ENCODE measurements at places on chromosomes 16 and 17.
A peak's percentile ranks its signal among the peaks of the same experiment; 100 is the strongest.

- DNase-seq = no peak
Observed at GRCh38 chr17:79976451-79976850, 59.2 kb downstream of the TBC1D16 start.

DNA sequence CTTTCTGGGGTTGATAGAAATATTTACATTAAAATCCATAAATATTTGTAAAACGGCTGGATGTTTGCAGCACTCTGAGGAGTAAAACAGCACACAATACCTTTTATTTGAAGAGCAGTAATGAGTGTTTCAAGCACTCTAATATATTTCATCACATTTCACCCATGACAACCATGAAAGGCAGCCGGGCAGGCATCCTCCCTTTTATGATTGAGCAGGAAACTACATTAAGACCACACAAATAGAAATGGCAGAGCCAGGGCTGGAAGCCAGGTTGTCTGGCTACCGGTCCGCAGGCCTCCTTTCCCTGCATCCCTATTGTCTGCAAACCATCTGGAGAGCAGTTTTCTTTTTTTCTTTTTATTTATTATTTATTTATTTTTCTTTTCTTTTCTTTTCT is 23.1 kb upstream of the GPRC5C start:
- DNase-seq = no peak

DNA sequence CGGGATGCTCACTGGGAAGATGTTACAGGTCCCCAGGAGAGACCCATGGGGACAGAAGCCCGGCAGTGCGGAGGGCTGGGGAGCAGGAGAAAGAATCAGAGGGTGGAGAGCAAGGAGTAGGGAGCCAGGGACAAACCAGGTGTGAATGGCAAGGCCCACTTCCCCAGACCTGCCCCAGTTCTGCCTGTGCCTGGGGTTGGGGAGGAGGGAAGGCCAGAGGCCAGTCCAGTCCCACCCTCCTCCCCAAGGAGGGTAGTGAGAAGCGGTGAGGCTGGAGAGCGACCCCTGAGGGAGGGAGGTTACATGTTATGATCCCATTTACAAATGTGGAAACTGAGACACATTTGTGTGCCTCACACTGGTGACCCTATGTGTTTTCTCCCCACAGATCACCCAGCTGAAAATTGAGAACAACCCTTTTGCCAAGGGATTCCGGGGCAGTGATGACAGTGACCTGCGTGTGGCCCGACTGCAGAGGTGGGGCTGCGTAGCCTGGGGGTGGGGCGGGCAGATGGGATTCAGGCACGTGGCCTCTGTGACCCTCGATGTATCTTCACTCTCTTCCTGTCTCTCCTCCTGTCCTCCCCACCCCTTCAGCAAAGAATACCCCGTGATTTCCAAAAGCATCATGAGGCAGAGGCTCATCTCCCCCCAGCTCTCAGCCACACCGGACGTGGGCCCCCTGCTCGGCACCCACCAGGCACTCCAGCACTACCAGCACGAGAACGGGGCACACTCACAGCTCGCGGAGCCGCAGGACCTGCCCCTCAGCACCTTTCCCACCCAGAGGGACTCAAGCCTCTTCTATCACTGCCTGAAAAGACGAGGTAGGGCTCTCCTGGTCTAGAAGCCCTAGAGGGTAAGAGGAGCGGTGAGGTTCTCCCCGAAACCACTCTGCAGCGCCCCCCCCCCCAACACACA is 27.5 kb downstream of the TBX4 start:
- no peak for DNase-seq

- no peak for DNase-seq
Observed at GRCh38 chr17:63250830-63251229, 195.3 kb downstream of the CYB561 start.

DNA sequence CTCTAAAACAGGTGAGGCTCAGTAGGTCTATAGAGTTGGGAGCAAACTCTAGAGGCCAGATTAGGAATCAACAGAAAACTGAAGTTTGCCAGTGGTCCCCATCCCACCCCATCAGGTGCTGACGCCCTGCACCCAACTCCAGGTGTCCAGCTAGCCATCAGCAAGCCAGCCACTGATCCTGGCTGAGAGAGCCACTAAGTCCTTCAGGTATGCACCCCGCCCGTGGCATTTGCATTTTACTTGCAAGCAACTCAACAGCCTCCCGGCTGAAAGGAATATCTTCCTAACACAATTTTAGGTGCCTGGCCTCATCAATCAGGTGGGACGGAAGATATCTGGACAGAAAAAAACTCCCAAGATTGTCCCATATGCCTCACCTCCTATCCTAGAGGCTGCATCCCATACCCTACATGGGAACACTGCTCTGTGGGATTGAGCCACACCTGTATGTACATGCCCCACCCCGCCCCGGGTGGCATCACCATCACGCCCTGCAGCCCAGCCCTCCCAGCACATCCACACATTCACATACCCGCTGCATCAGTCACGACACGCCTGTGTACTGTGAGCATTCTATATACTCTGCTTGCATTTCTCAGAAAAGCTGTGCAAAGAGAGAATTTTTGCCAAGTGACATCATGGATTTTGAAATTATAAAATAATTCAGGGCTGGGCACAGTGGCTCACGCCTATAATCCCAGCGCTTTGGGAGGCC is 8.3 kb downstream of the OTOP3 start:
- no peak for DNase-seq

GRCh38 chr17:7237761-7238419 is 1.4 kb downstream of the PHF23 start:
- peak; percentile 87 for DNase-seq

- DNase-seq = no peak
Observed at GRCh38 chr16:14121142-14121541, 50.0 kb downstream of the MRTFB start.

GRCh38 chr17:61720016-61720795 is 129.2 kb upstream of the NACA2 start:
- no peak for DNase-seq

GRCh38 chr16:54936979-54937670 is 6.5 kb downstream of the IRX5 start:
- no peak for DNase-seq

DNA sequence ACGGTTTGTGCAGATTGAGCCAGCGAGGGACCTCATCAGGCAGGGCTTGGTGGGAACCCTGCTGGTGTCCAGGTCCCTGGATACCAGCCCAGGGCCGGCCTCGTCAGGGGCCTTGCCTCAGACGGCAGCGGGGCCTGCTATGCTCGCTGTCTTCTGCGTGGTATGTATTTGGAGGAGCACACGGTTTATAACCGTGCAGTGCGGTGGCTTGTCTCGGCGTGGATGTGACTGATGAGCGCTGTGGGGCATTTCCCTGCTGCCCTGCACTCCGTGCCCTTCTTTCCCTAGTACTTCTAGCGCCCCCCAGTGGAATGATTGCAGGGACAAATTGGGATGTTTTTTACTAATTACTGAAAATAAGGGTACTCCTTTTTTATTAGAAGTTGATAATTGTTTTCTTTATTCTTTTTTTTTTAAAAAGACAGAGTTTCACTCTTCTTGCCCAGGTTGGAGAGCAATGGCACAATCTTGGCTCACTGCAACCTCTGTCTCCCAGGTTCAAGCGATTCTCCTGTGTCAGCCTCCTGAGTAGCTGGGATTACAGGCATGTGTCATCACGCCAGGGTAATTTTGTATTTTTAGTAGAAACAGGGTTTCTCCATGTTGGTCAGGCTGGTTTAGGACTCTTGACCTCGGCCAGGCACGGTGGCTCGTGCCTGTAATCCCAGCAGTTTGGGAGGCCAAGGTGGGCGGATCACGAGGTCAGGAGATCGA is 15.3 kb downstream of the TBCD start:
- DNase-seq = no peak

- DNase-seq = no peak
Observed at GRCh38 chr17:56870081-56870651, 36.2 kb downstream of the DGKE start.

DNA sequence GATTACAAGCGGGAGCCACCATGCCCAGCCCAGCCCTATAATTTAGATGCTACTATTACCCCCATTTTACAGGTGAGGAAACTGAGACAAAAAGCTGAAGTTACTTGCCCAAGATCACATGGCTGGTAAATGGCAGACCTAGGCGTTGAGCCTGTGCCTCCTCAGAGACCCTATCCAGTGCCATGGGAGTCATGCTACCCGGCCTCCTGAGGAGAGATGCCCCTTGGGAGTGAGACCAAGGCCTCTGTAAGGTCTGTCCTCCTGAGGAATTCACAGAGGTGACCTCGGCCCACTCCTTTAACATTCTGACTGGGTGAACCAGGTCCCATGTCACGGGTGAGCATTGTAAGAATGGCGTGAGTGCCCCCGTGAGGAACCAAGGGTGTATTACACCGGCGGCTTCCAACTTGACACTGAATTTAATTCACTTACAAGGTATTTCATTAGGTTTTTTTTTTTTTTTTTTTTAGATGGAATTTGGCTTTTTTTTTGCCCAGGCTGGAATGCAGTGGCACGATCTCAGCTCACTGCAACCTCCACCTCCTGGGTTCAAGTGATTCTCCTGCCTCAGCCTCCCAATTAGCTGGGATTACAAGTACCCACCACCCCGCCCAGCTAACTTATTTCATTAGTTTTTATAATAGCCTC is 95.7 kb downstream of the ABCC6 start:
- peak; percentile 82 for DNase-seq

- no peak for DNase-seq
Observed at GRCh38 chr16:8493972-8494371, 96.3 kb downstream of the TMEM114 start.

- no peak for DNase-seq
Observed at GRCh38 chr17:51354936-51355335, 94.6 kb downstream of the UTP18 start.

- DNase-seq = no peak
Observed at GRCh38 chr17:39619786-39620101, 7.0 kb upstream of the PPP1R1B start.

DNA sequence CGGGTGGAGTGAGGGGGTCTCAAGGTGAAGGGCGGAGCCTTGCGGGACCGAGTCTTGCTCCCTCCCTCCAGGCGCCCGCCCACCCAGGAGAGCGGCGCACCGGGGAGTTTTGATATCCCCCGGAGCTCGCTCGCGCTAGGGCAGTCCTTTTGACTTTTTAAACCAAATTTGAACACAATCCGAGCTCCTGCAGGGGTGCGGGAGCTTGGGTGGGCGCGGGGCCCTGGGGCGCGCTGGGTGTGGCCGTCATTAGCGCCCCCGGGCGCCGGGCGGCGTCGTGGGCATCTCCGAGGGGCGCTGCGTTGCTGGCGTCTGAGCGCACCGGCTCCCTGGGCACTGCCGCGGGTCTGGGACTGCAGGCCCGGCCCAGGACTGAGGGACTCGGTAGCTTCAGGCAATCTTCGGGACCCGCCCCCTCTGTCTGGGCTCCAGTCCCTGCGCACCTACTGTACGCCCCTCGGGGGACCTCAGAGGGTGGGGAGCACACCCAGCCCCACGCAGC is 10.9 kb downstream of the MAF start:
- no peak for DNase-seq

- no peak for DNase-seq
Observed at GRCh38 chr16:84291226-84291625, 3.5 kb upstream of the WFDC1 start.

DNA sequence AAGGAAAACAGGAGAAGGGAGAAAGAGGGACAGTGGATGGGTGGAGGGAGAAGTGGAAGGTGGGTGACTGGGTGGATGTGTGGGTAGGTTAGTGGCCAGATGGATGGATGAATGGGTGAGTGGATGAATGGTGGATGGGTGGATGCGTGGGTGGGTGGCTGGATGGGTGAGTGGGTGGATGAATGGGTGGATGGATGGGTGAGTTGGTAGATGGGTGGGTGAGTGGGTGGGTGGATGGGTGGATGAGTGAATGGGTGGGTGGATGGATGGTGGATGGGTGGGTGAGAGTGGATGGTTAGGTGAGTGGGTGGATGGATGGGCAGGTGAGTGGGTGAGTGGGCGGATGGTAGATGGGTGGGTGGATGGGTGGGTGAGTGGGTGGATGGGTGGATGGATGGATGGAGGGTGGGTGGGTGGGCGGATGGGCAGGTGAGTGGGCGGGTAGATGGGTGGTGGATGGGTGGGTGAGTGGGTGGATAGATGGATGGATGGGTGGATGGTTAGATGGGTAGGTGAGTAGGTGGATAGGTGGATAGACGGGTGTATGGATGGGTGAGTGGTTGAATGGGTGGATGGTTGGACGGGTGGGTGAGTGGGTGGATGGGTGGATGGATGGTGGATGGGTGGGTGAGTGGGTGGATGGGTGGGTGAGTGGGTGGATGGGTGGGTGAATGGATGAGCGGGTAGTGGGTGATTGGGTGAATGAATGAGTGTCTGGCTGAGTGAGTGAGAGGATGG is 702 bp upstream of the MARVELD3 start:
- no peak for DNase-seq

GRCh38 chr17:27323538-27324215 is 29.8 kb downstream of the WSB1 start:
- no peak for DNase-seq

GRCh38 chr17:82041144-82041814 is 3.8 kb upstream of the DCXR start:
- DNase-seq = no peak

DNA sequence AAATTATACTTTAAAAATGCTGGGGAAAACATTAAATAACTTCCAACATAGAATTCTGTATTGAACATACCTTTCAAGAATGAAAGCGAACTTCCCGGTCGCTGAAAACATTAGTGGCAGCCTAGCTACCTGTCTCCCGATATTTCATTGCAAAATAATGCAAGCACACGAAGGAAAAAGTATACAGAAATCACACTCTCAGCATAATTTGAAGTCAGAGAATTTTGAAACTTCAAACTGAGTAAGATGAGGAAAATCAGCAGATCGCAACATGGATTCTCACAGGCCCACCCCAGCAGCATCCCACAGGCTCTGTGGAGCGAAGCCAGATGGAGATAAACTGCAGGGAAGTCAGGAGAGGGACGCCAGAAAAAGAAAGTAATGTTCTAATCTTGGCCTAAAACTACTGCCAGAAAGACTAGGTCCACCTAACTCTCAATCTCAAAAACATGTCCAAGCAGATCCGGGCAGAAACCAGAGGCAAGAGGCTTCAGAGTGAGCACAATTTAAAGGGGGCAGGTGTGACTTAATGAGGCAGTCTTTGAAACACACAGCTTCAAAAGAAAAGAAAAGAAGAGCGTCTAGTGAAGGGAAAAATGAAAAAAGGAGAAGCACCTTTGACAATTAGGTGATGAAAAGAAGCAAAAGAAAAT is 4.8 kb upstream of the GOSR1 start:
- DNase-seq = no peak

GRCh38 chr17:56629531-56630075 is 36.1 kb downstream of the NOG start:
- DNase-seq = no peak

DNA sequence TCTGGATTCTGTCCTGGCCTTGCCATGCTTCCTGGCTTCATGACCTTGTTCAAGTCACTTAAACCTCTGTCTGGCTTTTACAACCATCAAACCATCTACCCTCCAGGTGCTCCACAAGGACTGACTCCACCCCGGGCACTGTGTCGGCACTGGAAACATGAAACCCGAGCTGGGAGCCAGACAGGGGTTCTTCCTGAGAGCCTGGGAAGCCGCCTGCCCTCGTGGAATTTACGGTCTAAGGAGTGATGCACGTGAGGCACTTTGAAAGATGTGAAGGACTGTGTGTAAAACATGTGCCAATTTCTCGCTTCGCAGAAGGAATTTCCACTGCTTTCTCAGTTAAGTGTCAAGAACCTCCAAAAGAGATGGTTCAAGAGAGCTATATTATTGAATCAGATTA is 11.6 kb downstream of the CDK5R1 start:
- DNase-seq = no peak

GRCh38 chr16:25494292-25494691 is 197.5 kb upstream of the HS3ST4 start:
- no peak for DNase-seq
